ENCODE measurements at places on chromosomes 5 and 9. TPM values are rescaled to one million over a fixed set of nuclear protein-coding genes. Genes with fewer than 3 reads are reported as not detected.

Gene NUTM2F
- 0.15 TPM for total RNA-seq

Gene MTMR12
- 47.5 TPM for total RNA-seq

Gene C9
- total RNA-seq, result not detected

Gene GCNT4
- total RNA-seq, result 1.4 TPM

- DNase-seq, result no peak
Measured at GRCh38 chr5:175671013-175671412, 13.1 kb downstream of the HRH2 start.

DNA sequence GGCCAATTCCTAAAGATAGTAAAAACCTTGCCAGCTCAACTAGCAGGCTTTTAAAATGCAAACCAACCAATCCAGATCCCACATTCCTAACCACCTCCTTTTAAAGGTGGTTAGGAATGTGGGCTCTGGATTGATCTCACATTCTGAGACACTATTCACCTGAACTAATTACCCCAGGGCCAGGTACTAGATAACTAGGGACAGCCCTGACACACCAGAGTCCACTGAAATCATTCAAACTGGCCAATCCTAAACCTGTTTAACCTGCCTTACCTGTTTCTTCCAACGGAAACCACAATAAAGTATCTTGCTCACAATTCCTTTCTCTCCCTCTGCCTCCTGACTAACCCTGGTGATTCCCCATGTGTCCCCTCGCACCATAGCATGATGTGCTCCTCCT lies 168.3 kb upstream of the DMAC1 start:
- peak; percentile 37 for DNase-seq

GRCh38 chr5:81782811-81783210 lies 31.9 kb upstream of the SSBP2 start:
- DNase-seq, result no peak

DNA sequence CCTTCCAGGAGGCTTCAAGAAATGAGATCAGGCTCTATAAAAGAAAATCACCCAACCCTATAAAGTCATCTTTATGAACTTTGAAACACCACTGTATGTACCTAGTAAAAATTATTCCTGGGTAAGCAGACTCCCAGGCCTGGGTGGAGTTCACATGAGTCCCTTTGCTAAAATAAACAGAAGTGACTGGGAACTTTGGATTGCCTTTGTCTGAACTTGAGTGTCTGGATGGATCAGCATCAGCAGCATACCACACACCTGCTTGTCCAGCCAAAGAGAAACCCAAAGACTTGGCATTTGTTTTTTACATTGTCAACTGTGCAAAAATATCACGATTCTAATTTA lies 79.6 kb upstream of the CDKN2B start:
- peak; percentile 47 for DNase-seq

GRCh38 chr9:109245310-109245897 lies 75.5 kb downstream of the EPB41L4B start:
- no peak for DNase-seq

Gene LRRC26
- total RNA-seq, result 2.3 TPM

DNA sequence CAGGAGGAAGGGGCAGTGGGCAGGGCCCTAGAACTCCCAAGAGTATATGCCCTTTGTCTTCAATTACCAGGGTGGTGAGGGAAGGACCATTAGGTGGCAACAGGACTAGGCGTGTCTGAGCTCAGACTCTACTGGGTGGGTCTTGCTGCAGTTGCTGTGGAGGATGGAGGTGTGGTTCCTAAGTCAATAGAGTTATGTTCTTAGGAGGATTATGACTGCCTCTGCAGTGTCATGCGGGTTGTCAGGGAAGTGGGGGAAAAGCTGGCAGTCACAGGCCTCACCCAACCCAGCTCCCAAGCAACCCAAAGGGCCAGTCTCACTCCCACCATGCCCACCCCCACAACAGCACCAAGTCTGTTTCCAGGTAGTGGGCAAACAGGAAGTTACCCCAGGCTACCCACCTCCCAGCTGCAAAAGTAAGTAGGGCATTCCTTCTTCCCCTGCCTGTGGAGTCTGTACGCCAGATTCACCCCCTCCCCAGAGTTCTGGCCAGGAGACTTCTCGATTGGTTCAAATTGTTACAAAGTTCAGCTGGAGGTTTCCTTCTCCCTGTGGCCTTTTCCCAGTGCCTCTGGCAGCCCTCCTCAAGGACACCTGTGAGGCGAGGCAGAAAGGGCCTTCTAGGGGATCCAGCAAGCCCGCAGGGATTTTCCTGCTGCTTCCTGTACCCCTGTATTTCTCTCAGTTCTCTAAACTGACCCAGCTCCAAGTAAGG lies 145.3 kb downstream of the HINT1 start:
- DNase-seq, result no peak

GRCh38 chr5:29296548-29296947 lies 1896.9 kb upstream of the CDH6 start:
- no peak for DNase-seq

DNA sequence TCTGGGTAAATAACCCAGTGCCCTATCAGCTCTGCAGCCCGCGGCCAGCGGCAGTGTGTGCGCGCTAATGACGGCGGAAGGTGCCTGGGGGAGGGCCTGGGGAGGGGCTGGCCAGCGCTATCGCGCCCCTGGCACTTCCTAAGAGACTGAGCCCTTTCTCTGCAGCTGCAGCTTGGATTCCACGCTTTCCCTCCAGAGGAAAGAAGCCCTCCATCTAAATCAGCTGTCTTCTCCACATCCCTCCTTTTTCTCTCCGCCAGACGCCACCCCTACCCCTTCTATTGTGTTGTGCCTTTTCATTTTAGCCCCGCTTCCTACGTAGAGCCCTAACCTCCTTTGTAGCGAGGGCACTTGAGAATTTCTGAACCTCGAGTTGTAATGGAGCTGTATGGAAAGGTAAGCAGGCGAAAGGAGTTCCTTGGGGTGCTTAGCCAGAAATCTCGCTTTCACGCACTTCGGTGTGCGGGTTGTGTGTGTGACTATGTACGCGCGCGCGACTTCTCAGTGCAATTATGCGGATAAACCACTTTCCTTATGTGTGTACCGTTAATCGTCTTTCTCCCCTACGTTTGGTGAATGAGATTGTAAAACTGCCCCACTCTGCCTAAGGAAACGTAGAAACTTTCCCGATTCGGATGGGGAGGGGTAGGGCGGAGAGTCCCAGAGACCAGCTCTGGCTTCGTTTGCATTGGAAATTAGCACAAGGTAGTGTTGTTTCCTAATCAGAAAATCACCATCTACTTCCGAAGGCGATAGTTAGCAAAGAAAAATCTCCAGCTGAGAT lies 664 bp upstream of the RAB3C start:
- DNase-seq, result no peak

Gene IFNA6
- total RNA-seq, result not detected

Gene SLC6A7
- total RNA-seq, result not detected

Gene QRFP
- not detected for total RNA-seq

DNA sequence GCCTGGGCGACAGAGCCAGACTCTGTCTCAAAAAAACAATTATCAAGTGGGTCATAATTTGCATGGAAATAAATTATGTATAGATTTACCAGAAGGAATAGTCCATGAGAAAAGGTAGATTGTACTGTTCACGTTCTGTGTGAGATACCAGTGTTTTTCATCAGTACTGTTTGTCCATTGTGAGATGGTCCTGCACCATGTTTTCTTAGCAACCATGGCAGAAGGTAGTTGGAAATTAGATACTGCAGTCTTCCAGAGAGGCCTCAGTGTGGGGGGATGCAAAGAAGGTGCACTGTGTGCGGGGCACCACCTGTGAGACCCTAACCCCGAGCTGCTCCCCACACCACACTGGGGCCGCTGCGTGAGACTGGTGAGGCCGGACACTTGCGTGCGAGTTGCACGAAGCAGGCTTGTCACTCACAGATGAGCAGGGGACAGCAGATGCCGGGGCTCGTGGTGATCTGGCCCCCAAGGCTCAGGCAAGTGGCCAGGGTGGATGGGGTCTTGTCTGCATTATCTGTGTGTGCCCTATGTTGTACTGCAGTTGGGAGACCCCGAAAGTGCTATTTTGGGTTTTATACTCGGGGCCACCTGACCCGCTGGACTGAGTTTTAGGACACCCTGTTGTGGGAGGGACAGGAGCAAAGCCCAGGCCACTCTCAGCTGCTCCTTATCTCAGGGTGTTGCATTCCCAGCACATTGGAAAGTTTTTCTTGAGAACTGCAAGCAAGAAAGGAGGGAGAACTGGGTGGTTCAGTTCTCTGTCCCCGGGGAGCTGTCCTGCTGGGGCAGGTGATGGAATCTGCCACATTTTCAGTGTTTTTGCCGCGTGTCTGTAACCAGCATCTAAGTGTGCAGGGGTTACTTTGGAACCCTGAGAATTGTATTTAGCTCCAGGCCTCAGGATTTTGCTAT lies 61.9 kb downstream of the EHMT1 start:
- DNase-seq, result no peak

GRCh38 chr5:38830521-38831051 lies 15.2 kb upstream of the OSMR start:
- no peak for DNase-seq

- DNase-seq, result no peak
Measured at GRCh38 chr9:81214975-81215374, 474.4 kb downstream of the TLE1 start.

DNA sequence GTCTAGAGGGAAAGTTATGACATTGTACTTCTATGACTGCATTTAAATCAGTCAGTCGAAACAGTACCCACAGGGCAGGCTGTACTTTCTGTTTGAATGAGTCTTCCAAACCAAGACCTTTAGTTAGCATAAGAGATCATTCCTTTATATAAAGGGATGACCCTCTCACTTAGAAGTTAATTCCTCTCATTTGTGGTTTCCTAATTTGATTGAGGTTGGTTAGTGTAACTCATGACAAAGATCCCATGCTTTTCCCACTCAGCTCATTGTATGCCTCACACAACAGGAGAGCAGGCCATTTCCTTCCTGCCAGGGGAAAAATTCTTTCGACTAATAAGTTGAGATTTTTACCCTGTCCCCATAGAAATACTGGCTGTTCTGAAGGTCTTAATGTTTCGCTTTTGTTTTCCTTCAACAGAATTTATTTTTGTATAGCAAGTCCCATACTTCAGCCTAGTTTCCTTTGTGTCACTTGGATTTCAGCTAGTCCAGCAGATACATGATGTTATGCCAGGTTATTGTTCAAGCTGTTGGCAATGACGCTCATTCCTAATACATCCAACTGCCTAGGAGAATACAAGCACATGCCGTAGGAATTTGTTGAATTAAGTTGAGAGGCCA lies 500.7 kb downstream of the SPATA31D1 start:
- no peak for DNase-seq

Gene ACTBL2
- 1.5 TPM for total RNA-seq

DNA sequence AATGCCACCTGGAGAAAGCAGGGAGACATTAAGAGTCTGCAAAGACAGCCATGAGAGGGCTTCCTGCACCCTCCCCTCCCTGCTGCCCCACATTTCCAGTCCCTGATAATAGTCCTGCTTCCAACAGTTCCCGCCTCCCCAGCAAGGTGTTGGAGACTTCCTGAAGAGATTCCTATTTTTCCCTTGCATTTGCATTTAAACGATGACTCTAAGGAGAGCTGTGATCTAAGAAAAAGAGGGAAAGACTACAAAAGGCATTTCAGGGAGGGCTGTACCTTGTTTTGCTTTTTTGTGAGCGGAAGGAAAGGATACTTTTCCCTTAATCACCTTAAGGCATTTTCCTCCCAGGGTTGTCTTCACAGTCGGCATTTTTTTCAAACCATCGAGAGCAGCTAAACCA lies 62.1 kb downstream of the GAS1 start:
- DNase-seq, result no peak

Gene KIF4B
- total RNA-seq, result 0.13 TPM

DNA sequence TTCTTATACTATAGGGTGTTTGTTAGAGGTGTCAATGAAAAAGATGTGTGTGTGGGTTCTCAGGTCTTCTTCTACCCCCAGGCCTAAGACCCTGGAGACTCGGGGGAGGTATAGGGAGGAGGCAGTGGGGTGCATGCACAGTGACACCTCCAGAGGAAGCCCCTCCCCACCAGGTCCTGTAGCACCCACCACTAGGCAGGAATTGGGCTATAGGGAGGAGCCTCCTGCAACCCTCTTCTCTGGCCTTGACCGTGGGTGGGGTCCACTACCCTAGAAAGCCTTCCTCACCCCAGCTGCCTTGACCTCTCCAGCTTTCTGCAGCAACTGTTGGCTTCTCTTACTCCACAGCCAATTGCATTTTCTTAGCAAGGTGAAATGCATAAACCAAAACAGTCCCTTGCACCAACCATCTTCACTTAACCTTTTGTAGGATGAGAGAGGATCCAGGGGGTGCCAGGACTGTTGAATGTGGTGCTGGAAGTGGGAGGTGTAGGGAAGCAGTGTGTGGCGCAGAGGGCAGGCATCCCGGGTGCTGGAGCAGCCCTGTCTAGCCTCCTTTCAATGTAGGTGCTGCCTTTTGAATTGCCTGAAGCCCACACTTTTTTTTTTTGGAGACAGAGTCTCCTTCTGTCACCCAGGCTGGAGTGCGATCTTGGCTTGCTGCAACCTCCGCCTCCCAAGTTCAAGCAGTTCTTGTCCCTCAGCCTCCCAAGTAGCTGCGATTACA lies 128.5 kb downstream of the RGS3 start:
- DNase-seq, result no peak

GRCh38 chr5:147483961-147484707 lies 25.7 kb downstream of the DPYSL3 start:
- no peak for DNase-seq

DNA sequence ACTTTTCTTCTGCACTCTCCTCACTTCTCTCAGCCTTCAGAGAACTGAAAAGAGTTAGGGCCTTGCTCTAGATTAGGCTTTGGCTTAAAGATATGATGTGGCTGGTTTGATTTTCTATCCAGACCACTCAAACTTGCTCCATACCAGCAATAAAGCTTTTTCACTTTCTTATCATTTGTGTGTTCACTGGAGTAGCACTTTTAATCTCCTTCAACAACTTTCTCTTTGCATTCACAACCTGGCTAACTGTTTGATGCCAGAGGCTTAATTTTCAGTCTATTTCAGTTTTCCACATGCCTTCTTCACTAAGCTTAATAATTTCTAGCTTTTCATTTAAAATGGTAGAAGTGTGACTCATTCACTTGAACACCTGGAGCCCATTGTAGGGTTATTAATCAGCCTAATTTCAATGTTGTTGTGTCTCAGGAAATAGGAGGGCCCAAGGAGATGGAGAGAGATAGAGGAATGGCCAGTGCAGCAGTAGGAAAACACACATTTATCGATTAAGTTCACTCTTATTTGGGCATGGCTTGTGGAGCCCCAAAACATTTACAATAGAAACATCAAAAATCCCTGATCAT lies 5.9 kb downstream of the ATPSCKMT start:
- DNase-seq, result no peak

Gene ACER2
- 4.3 TPM for total RNA-seq

Gene OR1Q1
- total RNA-seq, result not detected

Gene GARIN3
- total RNA-seq, result not detected

DNA sequence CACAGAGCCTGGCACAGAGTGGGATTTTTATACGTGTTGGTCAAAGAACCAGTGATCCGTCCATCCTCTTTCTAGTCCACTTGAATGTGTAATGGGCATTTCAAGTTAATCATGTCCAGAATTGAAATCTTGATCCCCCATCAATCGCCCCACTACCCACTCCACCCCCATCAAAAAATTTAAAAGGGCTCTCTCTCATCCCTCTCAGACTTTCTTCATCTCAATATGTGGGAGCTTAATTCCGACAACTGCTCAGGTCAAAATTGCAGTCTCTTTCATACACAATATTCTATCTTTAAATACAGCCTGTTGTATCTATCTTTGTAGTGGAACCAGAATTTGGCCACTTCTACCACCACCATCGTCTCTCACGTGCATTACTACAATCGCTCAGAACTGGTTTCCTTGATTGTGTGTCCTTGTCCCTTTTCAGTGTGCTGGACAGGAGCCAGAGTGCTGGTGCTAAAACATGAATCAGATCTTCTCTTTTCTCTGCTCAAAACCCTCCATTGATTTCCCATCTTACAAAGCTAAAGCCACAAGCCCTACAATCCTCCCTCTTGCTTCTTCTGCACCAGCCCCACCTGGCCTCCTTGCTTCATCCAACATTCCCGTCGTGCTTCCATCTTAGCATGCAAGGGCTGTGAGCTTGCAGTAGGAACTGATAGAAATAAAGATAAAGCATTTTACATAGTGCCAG lies 786 bp upstream of the KIF3A start:
- no peak for DNase-seq

Gene MAMDC2
- 2.7 TPM for total RNA-seq

Data from PC-9 (cell line).